ENCODE measurements at places on chromosomes 1 and 21.

- no peak for DNase-seq
Observed at GRCh38 chr1:170662561-170663403, 1.1 kb upstream of the PRRX1 start.

- DNase-seq: no peak
Observed at GRCh38 chr1:5917591-5918274, 74.5 kb downstream of the NPHP4 start.

- DNase-seq: no peak
Observed at GRCh38 chr1:161299347-161299746, 10.4 kb downstream of the MPZ start.

DNA sequence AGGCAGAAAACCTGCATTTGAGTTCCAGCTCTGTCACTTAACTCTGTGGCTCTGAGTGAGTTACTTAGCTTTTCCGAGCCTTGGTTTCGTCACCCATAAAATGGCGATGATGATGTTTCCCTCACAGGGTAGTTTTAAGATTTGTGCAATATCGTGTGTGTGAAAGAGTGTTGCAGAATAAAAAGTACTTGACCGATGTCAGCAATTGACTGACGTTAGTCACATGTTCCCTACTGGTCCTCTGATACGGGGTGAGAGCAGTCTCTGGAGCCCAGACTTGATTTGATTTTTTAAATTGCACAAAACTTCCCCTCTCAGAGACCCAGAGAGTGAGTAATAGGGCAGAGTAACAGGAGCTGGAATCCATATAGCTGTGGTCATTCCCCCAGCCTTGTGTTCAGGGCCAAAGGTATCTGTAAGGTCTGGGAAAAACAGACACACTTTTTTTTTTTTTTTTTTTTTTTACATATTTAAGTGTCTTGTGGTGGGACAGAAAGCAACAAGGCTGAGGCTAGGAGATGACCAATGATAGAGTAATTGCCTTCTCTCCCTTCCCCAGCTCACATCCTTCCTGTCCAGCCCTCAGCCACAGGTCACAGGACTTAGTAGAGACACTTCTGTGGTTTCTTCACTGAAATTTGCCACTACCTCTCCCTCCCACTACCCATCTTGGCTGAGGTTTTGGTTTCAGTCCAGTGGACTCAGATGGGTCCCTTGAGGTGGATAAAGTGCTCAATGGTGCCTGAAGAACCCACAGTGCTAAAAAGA lies 2.0 kb downstream of the FCER1G start:
- DNase-seq: peak; percentile 86

GRCh38 chr1:114154963-114155322 lies 1.3 kb upstream of the SYT6 start:
- peak; percentile 16 for DNase-seq

- peak; percentile 55 for DNase-seq
Observed at GRCh38 chr1:231626535-231626950, at the start of gene DISC1. Gene DISC1 (plus strand): TSS chr1:231626790. CDS start chr1:231626868, 78 bp downstream.

DNA sequence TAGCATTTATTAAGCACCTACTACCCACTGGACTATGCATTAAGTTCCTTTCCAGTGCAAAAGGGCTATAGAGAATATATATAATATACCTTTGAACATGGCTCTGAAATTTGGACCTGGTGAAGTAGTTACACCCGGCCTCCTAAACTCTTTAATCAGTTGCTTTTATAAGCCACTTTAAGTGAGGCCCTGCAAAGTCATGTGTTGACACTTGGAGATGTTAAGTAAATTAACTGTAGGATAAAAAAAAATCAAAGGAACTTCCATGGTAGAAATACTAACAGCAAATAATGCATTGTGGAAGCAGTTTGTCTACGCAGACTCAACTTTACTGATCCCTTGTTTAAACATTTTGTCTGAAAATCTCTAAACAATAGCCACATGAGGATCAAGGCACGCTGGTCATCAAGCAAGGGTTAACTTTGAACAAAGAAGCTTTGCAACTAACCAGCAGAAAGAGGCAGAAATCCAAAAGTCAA lies 283.9 kb downstream of the VAV3 start:
- no peak for DNase-seq

GRCh38 chr21:29175408-29176134 lies 45.1 kb downstream of the MAP3K7CL start:
- DNase-seq: no peak

DNA sequence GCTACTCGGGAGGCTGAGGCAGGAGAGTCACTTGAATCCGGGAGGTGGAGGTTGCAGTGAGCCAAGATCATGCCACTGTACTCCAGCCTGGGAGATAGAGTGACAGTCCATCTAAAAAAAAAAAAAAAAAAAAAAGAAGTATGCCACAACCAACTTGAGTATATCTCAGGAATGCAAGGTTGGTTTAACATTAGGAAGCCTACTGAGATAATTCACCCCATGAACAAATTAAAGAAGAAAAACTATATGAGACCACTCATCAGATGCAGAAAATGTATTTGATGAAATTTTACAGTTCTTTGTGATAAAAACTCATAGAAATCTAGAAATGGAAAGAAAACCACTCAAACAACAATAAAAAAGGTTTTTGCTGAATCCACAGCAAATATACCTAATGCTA lies 373.8 kb downstream of the LMO4 start:
- DNase-seq: no peak

DNA sequence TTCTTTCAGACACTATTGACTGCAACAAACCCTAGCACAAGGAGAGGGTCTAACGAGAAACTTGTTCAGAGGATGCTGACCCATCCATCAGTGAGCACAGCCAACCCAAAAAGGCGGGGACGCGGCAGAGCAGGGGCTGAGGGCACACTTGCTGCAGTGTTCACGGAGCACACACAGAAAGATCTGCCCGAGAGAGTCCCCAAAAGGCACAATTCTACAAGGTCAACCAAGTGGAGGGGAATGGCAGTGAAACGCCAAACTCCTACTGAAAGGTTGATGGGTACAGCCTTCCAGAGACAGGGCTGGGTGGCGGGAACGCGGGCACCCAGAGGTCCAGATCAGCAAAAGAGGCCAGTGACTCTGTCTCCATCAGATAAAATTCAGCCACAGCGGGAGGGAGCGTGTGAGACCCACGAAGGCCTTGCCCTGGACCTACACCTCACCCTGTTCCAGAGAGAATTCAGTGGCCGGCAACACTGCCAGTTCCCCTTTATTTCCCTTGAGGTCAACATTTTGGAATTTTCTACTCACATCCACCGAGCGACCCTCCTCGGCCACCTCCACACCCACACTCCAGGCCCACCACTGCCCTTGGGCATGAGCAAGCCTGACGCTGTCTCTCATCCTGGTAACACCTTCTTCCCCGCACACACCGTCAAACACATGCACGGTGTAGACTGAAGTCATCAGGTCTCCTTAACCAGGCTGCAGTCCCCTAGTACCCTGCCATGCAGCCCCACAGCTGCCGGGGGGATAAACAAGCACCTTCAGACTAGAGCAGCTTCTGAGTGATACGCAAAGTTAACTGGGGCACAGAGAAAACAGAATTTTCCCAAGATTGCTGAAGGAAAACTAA lies 5.5 kb downstream of the GNG4 start:
- DNase-seq: no peak

DNA sequence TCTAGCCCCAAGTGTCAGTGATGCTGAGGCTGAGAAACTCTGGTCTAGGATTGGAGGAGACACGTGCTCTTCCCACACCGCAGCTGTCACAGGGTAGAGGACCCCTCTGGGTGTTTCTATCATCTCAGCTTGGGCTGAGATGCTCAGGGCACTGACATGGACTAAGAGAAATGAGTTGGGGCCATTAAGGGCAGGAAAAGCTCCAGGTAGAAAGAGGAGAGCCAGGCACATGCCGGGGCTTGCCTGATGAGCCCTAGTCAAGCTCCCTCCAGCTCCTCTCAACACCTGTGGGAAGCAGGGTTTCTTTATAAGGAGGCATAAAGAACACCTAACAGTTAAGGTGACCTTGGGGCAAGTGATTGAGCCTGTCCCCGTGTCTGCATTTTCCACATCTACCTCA lies 17.3 kb downstream of the ABCA4 start:
- no peak for DNase-seq

- DNase-seq: no peak
Observed at GRCh38 chr1:10444795-10445397, 4.9 kb upstream of the CORT start.

GRCh38 chr1:27403065-27403726 lies 10.8 kb downstream of the GPR3 start:
- peak; percentile 71 for DNase-seq

DNA sequence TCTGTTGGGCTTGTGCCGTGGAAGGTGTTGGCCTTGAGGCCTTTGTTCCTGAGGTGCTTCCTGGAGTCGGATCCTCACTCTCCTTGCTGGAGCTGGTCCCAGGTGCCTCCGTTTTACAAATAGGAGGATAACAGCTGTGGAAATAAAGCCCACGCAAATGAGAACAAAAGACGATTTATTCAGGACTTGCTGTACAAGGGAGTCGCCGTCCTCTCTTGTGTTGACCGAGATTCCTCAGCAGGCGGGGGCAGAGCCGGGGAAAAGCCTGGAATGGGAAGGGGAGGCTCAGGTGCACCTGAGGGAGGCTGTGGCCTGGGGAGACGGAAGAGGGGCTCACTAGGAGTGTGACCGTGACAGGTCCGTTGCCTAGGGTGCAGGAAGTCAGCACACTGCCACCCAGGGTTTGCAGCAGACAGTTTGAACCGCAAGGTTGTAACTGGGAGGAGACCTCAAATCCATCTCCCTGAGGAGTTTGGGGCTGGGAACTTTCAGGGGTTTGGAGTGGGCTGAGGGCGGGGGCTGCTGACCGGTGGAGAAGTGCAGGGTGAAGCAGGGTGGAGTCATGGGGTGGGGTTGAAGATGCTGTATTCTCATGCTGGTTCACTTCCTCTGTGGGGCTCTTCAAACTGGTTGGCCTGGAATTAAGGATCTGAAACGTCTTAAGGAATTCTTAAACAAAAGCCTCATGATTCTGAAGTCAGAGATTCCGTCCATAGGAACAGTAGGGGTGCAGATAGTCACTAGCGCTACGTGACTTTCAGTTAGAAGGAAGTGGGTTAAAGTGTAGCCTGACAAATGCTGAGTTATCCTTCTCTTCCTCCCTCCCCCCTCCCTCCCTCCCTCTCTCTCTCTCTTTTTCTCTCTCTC lies 2.6 kb upstream of the CSTB start:
- DNase-seq: no peak

GRCh38 chr1:21900766-21901472 lies 36.2 kb downstream of the HSPG2 start:
- DNase-seq: no peak

GRCh38 chr1:163320891-163321290 lies 863 bp upstream of the NUF2 start:
- no peak for DNase-seq

DNA sequence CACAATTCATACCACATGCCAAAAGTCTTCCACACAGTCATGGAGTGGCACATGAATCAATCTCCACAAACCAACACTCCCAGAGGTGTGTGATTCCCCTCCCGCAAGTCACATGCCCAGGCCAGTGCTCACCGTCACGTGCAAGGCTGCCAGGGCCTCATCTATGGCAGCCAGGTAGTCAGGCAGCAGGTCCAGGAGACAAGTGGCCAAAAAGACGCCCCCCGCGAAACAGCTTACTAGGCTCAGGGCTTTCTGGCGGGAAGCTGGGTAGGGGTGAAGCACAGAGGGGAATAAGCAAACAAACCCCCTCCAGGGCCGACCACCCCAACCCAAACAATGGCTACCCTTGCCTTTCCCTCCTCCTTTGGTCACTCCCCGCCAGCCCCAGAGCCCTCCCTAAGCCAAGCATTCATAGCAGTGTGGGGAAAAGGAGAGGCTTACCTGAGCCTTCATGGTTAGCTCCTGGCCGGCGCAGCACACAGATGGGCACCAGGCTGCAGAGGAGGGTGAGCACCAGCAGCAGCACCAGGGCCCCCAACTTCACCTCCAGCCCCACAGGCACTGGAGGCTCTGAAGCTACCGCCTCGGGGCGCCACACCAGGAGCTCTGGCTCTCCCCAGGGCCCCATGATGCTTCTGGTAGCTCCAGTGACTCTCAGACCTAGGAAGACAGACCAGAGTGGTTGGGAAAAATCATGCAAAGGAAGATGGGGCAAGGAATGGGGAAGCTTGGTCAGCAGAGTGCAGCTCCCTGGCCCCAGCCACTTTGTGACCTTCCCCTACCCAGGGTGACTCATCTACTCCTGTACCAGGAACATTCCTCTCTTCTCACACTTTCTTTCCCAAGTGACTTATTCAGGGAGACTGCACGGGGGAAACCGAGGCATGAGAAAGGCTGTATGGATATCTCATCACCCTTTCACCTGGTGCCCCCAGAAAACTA lies 978 bp downstream of the SLC39A1 start:
- no peak for DNase-seq

GRCh38 chr21:19870682-19871081 lies 1127.5 kb upstream of the NCAM2 start:
- no peak for DNase-seq

- DNase-seq: no peak
Observed at GRCh38 chr1:150615346-150616201, 13.8 kb downstream of the ENSA start.

- DNase-seq: peak; percentile 76
Observed at GRCh38 chr1:206736878-206737728, 33.5 kb upstream of the IL19 start.

DNA sequence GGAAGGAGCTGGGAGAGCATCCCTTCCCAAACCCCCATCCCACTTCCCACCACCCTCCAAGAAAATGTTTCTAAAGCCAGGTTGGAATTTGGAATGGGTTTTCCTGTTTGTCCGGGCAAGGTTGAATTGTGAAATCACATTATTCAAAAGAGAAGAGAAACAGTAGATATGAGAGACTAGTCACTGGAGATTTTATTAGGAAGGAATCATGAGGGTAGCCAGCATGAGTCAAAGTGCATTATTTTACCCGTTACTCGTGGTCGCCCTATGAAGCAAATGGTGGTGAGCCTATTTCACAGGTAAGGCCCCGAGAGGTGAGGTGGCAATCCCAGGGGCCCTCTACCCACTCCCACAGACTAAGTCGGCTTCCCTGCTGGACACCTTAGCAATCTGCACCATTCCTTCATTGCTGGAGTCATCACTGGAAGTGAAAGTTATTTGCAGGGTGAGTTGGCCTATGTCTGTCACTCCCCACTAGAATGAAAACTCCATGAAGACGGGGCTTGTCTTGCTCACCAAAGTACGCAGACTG lies 52.8 kb downstream of the TOMM20 start:
- DNase-seq: no peak

- DNase-seq: no peak
Observed at GRCh38 chr1:219566951-219567947, 45.7 kb downstream of the ZC3H11B start.

- no peak for DNase-seq
Observed at GRCh38 chr21:36753556-36753955, 54.6 kb downstream of the SIM2 start.

- no peak for DNase-seq
Observed at GRCh38 chr1:162283657-162284056, 93.0 kb downstream of the SPATA46 start.

DNA sequence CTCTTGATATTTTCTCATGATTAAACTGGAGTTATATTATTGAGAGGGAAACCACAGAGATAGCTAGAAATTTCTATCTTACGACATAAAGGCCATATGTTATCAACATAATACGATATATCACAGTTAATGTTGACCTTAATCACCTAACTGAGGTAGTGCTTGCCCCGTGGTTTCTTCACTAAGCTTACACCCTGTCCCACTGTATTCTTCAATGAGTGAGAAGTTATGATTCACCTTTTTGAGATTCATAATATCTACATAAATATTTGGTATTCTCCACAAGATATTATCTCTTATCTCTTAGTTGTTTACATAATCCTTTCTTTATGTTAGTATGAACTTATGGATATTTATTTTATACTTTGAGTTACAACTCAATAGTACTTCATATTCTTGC lies 1714.1 kb downstream of the BRINP3 start:
- no peak for DNase-seq

Data from immature natural killer cell (primary cell).